ENCODE measurements at places on chromosomes 11 and 22.

GRCh38 chr11:129375751-129376657 is at the start of gene BARX2:
BARX2 (plus strand) TSS chr11:129375848; CDS start chr11:129376036, 188 bp downstream.
- DNase-seq = peak; percentile 36

DNA sequence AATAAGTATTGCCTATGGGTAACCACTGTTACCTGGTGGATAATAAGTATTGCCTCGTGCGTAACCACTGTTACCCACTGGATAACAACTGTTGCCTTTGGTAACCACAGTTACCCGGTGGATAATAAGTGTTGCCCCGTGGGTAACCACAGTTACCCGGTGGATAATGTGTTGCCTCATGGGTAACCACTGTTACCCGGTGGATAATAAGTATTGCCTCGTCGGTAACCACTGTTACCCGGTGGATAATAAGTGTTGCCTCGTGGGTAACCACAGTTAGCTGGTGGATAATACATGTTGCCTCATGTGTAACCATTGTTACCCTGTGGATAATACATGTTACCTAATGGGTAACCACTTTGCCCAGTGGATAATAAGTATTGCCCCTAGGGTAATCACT is 9.8 kb upstream of the NXPE4 start:
- DNase-seq = no peak

GRCh38 chr11:35338921-35339320 is 80.4 kb downstream of the SLC1A2 start:
- no peak for DNase-seq

DNA sequence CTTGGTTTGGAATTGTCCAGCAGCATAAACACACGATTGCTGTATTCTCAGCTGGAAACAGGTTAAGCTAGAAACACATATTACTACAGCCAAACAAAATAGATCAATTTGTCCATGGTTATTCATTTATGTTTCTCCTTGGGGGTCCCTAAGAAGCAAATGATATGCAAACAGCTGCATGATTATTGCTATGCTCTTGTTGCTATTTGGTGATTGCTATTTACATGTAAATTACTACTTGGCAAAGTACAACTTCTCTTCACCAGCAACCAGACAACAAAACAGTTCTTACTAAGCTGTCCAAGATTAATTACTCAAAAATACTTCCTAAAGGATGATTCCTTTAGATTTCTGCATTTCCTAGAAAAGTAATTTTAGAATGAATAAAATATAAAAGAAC is 567.9 kb upstream of the ARHGAP42 start:
- DNase-seq = no peak

DNA sequence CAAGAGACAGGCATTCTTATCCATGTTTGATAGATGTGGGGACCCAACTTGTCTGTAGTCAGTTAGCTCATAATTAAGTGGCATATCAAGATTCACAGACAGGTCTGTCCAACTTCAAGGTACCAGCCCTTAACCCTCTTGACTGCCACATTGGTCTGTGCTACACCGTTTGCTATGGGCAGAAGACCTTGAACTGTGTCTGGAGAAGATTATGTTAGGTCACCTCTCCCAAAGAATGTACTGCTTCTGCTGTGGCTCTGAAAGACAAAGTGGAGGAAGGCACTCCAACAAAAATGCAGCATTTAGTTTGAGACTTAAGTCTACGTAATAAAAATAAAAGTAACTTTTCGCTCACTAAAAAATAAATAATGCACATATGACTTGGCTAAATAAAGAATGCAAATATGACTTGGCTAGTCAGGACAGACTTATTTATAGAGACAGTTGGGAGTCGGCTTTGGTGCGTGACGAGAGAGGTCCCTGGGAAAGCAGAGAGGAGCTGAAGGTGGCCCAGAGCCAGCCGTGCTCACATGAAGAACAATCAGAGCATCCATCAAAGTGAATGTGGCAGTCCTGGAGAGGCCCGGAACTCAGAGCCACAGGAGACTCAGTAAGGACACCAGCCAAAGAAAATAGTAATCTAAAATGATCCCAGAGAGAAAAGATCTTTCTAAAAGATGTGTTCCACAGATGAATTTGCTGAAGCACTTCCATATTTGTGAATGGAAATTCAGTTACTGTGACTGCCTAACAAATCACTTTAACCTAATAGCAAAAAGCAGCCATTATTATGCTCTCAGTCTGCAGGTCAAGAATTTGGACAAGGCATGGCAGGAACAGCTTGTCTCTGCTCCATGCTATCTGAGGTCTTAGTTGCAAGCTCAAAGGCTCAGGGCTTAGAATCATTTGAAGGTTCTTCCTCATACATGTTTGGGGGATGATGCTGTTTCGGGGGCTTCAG is 35.0 kb downstream of the CWC15 start:
- DNase-seq = peak; percentile 90

DNA sequence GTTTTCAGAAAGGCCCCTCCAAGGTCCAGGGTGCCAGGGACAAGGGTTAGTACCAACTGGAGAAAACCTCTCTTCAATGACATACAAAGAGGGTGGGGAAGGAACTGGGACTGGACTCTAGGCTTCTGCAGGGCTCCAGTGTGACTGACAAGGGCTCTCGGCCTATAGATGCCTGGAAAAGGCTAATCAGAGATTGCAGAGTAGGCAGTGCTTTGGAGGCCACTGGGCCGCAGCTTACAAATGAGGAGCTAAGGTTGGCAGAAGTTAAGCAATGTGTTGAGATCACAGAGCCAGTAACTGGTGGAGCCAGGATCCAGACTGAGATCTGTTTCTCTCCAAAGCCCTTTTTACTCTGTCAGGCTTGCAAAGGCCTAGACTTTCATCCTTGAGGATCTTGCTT is 7.4 kb upstream of the DGKZ start:
- no peak for DNase-seq

DNA sequence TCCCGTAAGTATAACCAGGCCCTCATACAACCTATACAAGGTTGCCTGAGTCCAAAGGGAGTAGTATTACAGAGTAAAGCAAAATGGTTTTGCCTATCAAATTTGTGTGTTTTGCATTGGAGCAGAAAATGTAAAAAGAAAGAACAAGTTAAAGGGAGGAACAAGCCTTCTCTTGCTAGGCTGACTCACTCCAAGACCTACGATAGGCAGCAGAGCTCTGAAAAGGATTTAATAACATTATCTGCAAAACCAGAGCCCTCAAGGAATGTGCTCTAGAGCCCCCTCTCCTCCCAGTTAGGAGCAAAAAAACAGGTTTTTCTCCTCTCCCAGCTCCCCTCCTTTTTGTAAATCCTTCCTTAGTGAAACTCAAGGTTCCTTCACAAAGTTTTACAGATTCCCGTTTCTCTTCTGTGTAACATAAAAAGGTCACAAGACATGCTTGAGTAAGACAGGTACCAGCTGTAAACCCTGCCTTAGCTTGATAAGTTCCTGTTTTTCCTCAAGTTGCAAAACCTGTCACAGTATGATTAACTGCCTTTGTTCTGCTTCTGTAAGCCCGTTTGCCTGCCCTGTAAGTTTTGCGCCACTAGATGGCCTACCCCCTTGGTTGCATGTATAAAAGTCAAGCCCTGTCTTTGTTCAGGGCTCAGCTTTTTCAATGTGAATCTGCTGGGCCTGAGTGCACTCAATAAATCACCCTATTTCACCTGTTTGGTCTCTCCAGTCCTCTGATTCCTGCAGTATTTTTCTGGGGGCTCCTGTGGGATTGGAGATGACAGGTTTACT is 498.2 kb downstream of the KCNA4 start:
- DNase-seq = no peak

GRCh38 chr11:96185220-96185768 is 157.7 kb downstream of the MAML2 start:
- DNase-seq = no peak

GRCh38 chr11:75163921-75164849 is 13.3 kb downstream of the SLCO2B1 start:
- DNase-seq = no peak

DNA sequence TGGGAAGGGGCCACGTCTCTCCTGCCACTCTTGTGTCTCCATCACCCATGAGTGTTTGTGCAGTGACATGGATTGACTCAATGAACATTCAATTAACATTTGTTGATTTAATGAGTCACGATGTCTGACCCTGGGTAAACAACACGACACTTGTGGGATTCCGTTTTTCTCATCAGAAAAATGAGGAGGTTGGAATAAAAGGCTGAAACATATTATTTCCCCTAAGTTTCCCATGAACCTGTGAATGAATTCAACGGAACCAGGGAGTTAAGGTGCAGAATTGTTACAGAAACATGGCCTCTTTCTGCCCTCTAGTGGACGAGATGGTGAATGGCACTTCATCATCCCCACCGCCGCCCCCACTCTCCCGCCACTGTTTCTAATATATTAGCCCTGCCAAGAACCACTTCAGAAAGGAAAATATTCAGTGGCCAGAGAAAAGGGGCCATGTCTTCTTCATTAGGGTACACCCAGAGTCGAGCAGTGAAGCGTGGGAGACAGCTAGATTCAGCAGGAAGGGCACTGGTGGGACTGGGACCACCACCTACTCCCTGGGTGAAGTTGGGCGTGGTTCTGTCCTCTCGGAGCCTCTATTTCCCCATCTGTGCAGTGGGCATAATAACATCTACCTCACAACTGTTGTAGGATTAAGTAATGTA is 46.3 kb upstream of the SYT13 start:
- DNase-seq = peak; percentile 12

- DNase-seq = peak; percentile 43
These were observed 234.0 kb upstream of the ZC3H12C start for GRCh38 chr11:109859045-109859724.

GRCh38 chr22:30572840-30573593 is 1.4 kb downstream of the GAL3ST1 start:
- no peak for DNase-seq

GRCh38 chr11:66115638-66116301 is 45.7 kb downstream of the PACS1 start:
- DNase-seq = no peak

DNA sequence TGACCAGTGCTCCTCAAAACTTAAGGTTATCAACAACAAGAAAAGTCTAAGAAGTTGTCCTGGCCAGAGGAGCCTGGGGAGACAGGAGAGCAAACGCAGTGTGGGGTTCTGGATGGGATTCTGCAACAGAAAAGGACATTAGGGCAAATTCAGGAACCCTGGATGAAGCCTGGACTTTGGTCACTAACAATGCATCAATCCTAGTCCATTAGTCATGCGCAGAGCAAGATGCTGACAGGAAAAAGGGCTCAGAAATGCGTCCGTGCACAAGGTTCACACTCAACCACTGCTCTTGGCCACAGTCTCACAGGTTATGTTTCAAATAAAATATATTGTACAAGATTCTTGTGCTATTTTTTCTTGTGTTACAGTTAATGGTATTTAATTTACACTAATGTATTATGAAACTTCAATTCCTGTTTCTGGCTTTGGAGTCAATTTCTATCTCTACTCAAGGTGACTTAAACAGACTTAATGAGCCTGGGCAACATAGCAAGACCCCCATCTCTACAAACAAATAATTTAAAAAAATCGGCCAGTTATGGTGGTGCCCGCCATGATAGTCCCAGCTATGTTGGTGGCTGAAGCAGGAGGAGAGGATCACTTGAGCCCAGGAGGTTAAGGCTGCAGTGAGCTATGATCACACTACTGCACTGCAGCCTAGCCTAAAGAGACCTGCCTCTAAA is 13.6 kb downstream of the GNB1L start:
- DNase-seq = no peak

GRCh38 chr22:49183826-49184216 is 643.9 kb downstream of the BRD1 start:
- DNase-seq = no peak

GRCh38 chr11:44589301-44589700 is 23.8 kb downstream of the CD82 start:
- DNase-seq = peak; percentile 9

DNA sequence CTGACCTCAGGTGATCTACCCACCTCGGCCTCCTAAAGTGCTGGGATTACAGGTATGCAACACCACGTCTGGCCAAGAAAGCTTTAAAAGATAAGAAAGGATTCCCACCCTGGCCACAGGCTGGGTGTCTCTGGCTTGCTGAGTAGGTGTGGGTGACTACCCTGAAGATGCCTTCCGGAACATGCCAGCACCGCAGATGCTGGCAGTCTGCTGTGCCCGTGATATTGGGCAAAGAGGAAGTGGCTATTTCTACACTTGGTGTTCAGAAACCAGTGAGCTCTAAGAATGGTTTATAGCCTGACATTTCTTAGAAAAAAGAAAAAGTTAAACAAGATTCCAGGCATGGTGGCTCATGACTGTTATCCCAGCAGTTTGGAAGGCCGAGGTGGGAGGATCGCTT is 6.1 kb downstream of the MRPL11 start:
- no peak for DNase-seq

DNA sequence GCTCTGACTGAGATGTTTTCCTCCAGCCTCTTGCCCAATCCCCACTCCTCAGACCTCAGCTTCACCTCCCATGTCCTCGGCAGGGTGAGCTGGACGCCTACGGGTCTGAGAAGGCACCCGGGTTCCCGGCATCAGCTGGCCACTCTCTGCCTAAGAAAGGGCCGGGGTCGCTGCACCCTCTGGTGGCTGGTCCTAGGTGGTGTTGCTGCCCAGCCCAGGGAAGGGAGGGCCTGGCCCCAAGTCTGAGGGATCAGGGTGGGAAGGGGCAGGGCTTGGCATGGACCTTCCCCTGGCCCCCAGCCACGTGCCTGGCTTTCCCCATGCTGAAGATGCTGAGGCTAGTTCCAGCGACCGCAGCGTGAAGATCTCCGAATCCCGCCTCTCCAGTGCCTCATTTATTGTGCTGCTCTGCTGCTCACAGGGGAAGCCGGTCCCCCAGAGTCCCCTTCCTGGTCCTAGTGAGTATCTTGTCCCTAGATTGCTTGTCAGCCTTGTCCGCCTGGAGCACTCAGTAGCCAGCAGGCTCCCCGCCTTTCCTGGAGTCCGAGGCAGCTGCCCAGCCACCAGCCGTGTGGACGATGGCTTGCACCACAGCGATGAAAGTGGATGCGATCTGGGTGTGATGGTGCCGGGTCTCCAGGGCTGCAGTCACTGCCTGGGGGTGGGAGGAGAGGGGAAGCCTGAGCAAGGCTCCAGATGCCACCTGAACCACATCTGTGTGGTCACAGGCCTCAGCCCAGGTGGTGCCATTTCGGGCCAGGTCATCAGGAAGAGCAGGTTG is 2.9 kb upstream of the GGT5 start:
- DNase-seq = peak; percentile 93

- no peak for DNase-seq
These were observed 60.5 kb downstream of the BCR start for GRCh38 chr22:23240639-23241389.

GRCh38 chr11:130813196-130813595 is 103.1 kb downstream of the SNX19 start:
- DNase-seq = no peak

- no peak for DNase-seq
These were observed 126.7 kb downstream of the CTTN start for GRCh38 chr11:70525006-70525405.
